Stimulated activated CD8-positive, alpha-beta memory T cell treated with anti-CD3 and anti-CD28 coated beads, Interleukin-15, amount 100 ng/mL, for 4 hours (primary cell): ENCODE measurements at places on chromosomes 16 and 17.

DNA sequence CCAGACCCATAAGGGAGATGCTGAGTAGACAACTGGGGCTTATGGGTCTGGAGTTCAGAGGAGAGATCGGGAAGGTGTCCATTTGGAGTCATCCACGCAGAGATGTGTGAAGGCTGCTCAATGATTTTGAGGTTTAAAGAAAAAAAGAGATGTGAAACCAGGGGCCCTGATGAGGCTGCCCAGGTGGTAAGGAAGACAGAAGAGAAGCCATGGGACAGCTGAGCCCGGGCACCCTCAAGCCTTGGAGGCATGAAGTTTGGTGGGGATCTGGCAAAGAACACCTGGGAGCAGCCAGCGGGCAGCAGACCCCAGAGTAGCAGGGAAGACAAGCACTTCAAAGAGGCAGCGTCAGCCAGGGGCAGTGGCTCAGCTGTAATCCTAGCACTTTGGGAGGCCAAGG lies 20.8 kb upstream of the MYO15B start:
- DNase-seq, result no peak

- DNase-seq, result no peak
Observed at GRCh38 chr17:45366691-45367090, 49.9 kb upstream of the MAP3K14 start.

GRCh38 chr17:72901083-72901482 lies 191.4 kb downstream of the SLC39A11 start:
- no peak for DNase-seq

GRCh38 chr16:65071433-65072311 lies 50.2 kb downstream of the CDH11 start:
- DNase-seq, result no peak

GRCh38 chr16:22373662-22374310 lies 633 bp downstream of the CDR2 start:
- no peak for DNase-seq

DNA sequence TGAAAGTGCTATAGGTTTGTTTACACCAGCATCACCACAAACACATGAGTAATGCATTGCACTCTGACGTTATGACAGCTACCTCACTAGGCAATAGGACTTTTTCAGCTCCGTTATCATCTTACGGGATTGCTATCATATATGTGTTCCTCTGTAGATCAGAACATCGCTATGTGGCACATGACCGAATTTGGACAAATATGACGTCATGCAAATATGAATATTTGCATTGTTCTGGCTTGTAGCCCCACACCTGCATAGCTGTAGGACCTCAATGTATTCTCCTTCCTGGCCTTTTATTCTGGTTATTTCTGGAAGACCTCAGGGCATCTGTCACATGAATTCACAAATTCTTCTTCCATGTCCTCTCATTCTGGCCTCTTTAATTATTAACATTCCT lies 393.2 kb downstream of the CDH13 start:
- DNase-seq, result no peak

- no peak for DNase-seq
Observed at GRCh38 chr17:73325527-73325842, 13.7 kb upstream of the CDC42EP4 start.

DNA sequence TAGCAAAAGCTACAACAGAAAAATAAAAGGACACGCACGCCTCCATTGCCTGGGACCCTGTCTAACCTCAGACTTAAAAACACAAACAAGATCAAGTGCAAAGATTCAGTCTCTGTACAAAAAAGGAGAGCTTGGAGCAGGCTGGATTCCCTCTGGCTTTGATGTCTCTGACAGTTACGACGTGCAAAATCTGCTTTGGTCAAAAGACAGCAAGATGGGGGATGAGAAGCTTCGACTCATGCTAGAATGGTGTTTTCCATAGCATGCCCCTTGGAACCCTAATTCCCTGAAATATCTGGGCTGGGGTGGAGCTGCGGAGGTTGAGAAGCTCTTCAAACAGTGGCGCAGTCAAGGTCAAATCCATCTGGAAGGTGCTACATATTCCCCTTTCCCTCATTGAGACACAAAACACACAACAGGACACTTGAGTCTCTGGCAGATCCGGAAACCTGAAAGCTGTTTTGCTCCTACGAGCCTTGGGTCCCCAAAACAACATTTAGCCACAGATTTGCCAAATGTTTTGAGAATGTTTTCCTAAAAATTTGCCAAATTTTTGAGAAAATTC lies 9.1 kb downstream of the MYH11 start:
- DNase-seq, result no peak

GRCh38 chr17:16477255-16477654 lies 14.7 kb downstream of the LRRC75A start:
- DNase-seq, result no peak

- DNase-seq, result no peak
Observed at GRCh38 chr17:233473-233941, 52.1 kb upstream of the DOC2B start.

DNA sequence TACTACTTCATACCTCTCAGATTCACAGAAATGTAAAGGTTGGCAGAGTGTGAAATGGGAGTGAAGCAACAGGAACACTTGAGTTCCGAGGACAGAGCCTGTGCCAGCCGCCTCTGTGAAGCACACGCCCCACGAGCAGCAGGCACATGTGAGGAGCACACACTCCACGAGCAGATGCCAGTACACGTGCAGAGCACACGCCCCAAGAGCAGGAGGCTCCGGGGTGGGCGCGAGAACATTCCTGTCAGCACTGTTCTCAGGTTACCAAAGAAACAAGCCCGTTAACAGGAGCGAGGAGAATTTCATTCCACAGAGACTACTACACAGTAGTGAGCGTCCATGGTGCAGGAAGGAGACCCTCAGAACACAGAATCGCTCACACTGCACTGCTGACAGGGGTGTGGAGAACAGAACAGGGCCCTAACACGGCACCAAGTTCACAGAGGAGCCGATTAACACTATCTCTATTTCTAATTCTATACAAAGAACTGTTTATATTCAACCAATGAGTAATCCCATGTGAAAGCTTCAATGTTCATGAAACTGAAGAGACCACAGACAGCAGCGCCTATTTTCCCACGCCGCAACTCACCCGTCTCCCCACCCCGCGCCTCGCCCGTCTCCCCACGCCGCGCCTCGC lies 40.1 kb downstream of the KLHDC4 start:
- DNase-seq, result no peak

- DNase-seq, result no peak
Observed at GRCh38 chr17:79082311-79083190, 7.9 kb downstream of the ENGASE start.

DNA sequence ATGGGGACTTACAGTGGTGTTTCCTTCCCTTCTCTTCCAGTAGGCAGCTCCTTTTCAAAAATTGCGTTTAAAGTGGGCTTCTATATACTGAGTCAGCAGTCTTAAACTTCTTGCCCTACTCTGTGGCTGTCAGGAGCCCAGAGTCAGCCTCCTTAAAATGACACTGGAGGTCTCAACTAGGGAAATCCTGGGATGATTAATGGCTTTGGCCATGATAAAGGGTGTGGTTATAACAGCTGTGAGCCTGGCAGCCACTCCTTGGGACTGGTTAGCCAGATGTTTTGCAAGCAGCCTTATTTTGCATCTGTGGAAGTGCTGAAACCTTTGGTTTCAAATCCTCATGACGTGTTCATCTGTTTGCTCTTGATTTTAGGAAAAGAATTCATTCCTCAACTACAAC lies 25.0 kb downstream of the TAC4 start:
- DNase-seq, result no peak

DNA sequence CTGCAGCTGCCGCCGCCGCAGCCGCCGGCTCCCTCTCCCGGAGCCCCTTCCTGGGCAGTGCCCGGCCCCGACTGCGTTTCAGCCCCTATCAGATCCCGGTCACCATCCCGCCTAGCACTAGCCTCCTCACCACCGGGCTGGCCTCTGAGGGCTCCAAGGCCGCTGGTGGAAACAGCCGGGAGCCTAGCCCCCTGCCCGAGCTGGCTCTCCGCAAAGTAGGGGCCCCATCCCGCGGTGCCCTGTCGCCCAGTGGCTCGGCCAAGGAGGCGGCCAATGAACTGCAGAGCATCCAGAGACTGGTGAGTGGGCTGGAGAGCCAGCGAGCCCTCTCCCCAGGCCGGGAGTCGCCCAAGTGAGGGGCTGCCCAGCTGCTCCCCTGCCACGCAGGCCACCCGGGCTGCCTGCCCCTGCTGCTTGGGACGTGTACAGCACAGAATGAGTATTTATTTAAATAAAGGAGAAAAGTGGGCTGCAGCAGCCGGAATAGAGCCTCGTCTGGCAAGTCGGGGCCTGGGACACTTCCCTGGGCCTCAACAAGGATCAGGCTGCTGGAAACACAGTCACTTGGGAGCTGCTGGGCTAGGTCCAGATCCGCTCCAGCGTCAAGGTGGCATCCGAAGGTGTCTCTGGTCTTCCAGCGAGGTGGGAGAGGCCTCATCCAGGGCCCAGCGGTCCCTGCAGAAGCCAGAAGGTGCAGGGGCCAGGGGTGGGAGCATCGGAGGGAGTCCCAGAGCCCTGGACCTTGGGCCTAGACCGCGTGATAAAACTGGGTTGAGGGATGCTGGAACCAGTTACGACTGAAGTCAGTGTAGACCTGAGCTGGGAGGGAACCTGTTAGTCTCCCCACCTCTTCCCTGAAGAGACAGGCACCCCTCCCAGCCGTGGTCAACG lies 8.8 kb downstream of the TBX2 start:
- no peak for DNase-seq

DNA sequence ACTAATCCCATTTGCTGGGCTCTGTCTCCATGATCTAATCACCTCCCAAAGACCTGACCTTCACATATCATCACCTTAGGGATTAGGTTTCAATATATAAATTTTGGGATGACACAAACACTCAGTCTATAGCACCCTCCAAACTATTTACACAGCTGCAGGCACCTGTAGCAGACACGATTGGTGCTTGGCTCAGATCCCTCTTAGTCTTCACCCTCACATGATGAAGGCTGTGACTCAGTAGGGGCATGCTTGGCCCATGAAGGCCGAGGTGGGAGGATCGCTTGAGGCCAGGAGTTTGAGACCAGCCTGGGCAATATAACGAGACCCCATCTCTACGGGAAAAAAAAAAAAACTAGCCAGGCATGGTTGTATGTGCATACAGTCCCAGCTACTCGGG lies 73.5 kb downstream of the HS3ST2 start:
- no peak for DNase-seq

- DNase-seq, result no peak
Observed at GRCh38 chr17:50219342-50219741, 17.9 kb upstream of the COL1A1 start.

GRCh38 chr17:82593590-82594087 lies 54.6 kb downstream of the WDR45B start:
- no peak for DNase-seq

GRCh38 chr16:9286930-9287329 lies 195.5 kb downstream of the HAPSTR1 start:
- DNase-seq, result no peak

DNA sequence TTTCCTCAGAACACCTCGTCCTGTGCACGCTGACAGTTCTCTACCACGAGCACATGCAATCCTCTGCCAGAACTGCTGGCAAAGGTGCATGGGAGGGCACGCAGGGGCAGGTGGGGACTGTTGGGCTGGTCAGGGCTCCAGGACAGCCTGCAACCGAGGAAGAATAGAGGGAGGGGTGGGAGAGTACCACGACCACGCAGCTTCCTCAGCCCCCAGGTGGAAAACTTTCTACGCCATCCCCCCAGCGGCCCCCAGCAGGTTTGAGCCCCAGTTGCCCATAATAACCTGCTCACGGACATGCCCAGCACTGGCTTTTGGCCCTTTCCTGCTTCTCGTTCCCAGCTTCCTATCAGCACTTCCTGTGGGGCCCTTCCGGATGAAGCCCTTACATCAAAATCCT lies 199.3 kb downstream of the C16orf95 start:
- DNase-seq, result no peak

DNA sequence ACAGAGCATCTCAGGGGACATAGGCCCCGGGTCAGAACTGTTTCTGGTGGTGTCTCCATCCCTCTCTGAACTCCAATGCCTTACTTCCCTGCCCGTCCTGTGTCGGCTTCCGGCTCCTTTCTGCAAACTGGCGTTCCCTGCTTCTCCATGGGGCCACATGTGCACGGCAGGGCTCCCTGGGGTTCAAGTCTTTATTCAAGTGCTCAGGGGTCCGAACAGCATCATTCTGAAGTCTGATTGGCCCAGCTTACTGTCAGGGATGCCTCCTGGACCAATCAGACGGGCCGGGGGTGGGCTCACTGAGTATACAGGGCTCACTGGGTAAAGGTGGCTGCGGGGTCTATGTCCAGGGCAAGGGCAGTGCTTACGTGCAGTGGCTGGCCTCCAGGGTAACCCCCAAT lies 17.1 kb downstream of the C16orf82 start:
- no peak for DNase-seq

- DNase-seq, result no peak
Observed at GRCh38 chr16:29911676-29912010, 11.4 kb downstream of the ASPHD1 start.
